ENCODE measurements at places on chromosomes 1 and 21.

DNA sequence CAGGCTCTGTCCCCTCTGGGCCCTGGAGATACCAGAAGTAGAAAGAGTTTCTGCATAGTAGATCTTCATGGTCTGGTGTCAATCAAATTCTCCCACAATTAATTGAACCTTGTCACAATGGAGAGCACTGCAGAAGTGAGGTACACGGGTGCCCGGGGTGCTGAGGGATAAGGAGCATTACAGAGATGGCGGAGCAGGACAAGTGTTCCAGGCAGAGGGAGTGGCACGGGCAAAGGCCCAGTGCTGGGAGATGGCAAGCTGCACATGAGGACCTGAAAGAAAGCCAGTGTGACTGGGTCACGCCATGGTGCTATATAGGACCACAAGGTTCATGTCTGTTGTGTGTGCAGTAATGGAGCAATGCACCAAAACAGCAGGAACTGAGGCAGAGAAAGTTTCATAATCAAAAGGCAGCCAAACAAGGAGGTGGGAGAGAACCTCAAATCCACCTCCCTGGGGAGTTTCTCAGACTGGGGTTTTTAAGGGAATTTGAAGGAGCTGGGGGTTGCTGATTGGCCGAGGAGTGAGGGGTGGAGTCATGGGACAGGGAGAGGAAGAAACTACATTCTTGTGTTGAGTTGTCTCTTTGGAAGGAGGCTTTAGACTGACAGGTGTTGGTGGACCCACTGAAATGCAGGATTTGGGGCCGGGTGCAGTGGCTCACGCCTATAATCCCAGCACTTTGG lies 27.7 kb downstream of the ACOT11 start:
- no peak for DNase-seq

DNA sequence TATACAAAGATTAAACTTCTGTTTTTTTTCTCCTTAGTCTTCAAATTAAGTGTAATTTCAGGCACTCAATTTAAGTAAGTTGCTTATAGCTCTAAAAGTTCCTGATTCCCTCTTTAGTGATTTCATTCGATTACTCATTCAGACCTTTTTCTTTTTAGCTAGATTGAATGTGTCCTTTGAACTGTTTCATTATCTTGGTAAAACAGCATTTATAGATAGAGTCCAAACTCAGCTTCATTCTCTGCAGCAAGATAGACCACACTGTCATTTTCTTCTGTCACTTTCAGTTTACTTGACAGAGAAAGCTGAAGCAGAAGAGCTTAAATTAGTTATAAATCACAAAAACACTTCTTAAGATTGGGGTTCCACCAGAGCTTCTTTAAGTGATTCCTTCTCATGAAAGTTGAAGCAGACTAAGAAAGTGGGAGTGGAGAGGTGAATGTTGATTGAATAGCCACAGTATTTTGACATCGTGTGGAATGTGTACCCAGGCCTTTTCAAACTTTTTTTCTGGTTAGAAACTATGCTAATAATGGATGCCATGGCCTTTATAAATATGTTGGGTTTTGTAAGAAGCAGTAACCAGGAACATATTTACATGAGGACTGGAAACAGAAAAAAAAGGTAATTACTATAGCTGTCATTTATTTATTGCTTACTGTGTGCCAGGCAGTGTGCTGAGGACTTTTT lies 52.2 kb downstream of the ZBTB40 start:
- no peak for DNase-seq

DNA sequence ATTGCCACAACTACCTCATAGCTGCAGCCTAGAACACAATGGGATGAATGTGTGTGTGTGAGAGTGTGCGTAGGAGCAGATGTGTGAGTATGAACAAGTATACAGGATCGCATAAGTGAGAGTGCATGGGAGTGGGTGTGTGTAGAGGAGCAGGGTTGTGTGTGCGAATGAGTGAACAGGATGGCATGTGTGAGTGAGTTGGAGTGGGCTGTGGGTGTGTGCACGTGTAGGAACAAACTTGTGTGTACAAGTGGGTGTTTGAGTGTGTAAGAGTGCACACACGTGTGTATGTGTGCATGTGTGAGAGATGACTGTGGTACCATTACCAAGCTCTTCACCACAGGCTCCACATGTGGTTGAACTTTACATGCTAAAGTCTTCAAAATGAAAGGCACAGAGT lies 175.4 kb upstream of the EDN2 start:
- no peak for DNase-seq

- DNase-seq = no peak
Observed at GRCh38 chr1:150053926-150054325, 13.7 kb upstream of the VPS45 start.

- no peak for DNase-seq
Observed at GRCh38 chr1:40697436-40697835, 5.9 kb downstream of the NFYC start.

- no peak for DNase-seq
Observed at GRCh38 chr21:33931799-33932390, 16.3 kb upstream of the ATP5PO start.

- DNase-seq = no peak
Observed at GRCh38 chr1:103259982-103260381, 151.7 kb upstream of the COL11A1 start.

DNA sequence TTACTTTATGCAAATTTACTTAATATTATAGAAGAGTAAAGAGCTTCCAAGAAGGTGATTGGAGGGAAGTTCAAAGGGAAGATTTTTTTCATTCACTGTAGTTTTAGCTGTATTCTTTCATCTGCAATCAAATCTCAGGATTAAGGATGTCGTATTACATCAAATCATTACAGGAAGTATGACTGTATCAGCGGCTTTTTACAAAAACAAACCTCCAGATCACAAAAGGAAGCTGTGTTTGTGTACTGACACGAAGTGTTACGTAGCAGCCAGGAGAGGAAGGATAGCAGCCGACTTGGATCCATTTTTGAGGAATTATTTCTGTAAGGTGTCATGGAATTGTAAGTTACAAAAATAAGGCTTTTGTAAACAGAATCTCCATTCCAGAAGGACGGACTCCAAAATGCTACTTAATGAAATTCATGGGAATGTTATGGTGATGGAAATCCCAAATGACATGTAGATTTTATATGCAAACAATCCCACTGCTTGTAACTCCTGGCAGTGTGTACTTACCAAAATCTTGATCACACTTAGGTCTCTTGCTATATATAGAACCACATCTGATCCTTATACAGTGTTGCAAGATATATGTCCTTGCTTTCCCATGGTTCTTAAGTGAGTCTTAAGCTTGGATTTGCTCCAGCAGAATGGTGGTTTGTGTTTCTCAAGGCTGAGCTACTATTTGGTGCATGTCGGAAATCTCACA lies 49.8 kb downstream of the KCNJ15 start:
- no peak for DNase-seq

DNA sequence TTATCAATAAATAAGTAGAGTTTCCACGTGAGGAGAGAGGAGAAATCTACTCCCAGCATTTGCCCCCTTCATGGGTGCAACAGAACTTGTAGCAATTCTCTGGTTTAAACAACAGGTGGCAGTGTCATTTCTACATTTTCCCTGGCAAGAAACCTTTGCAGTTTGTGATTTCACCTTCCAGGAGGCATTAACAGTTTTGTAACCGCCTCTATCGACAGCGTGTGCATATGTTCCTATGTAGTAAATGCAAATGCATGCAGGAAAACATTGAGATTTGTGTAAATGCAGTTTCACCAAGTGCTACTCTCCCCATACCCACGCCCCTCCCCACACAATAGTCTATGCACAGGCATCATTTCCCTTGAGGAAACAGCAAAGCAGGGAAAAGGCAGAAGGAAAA lies 494.7 kb downstream of the SMYD3 start:
- DNase-seq = peak; percentile 34

DNA sequence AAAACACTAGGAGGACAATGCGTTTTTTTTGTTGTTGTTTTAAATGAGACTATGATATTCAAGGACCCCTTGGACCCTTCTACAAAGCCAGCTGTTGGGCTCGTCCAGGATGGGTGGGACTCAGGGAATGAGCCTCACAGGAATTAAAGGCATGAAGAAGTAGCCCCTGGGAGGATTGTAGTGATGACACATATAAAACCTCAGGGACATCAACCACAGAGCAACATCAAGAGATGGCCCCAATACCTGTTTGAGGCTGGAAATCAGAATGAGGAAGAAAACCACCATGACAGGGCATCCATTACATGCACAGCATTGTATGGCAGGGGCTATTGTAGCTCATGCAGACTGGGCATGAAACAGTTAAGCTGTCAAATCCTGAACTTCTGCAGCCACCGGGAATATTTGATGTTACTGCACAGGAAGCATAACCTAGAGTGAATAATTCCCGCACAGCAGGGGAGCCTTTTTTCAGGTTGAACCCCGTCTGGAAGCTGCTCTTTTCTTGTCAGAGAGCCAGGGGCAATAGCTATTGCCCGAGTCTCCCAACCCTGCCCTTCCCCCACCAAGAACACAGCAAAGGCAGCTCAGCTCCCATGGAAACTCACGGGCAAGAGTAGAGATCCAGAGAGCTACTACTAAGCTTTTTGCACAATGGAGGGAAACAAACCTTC lies 140.2 kb upstream of the FGGY start:
- peak; percentile 68 for DNase-seq

- DNase-seq = peak; percentile 21
Observed at GRCh38 chr1:236058141-236058934, 6.6 kb downstream of the NID1 start.

DNA sequence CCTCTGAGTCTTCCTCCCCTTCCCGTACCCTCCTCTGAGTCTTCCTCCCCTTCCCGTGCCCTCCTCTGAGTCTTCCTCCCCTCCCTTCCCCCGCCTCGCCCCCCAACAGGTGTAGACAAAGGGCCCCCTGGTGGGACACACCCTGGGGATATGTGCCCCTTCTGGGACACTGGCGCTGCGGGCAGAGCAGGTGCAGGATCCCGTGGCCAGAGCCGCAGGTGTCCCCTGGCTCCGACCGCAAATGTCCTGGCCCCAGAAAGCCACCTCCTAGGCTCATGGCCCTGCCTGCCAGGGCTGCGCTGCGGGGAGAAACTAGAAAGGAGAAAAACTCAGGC lies 51.5 kb upstream of the ARHGEF16 start:
- DNase-seq = peak; percentile 65

DNA sequence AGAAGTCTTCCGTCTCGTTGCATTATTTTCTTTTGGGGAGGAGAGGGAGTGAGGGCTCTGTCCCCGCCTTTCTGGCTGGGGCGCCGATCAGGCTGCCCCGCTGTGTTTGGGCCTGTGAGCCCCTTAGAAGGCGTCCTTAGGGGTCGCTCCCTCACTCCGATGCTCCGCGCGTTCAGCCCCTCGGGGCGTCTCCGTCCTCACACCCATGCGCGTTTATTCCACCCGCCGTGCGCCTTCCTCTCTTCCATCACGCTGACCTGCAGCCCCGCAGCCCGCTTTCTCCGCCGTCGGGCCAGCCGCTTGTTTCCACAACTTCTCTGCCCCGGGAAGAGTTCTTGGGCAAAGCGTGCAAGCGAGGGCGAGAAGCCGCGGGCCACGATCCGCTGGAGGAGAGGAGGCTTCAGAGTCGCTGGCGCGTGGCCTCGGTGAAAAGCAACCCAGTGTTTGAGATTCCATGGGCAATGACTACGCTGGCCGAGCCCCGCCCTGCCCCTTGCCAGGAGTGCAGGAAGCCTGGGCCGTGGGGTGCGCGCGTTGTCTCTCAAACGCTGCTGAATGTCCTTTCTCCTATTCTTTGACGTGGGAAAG lies 27.7 kb downstream of the TRIM11 start:
- DNase-seq = peak; percentile 53

DNA sequence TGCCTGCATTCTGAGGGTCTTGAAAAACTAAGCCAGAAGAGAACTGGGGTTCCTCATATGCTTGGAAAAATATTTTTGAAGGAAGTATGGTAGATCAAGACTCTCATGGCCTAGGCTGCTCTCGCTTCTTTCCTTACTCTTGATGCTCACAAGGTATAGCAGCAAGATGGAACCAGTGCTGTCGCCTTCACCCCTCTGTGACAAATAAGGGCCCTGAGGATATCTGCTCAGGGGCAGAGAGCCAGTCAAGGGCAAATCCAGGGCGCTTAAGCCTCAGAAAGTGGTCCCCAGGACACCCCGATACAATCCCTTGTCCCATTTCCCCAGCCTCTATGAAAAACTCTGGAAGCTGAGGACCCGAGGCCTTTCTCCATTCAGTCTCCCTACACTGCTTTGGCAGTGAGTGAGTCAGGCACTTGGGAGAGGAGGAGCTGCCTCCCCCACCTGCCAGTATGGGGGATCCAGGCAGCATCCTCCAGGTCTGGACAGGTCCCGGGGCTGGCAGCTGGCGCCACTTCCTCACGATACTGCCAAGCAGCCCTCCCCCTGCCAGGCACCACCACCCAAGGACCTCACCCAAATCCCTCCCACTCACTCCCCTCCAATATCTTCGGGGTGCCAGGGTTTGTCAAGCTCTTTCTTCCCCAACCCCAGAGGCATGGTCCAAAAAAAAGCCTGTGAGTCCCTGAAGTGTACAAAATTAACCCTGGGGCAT lies 1.3 kb downstream of the IGSF9 start:
- DNase-seq = peak; percentile 16

- DNase-seq = peak; percentile 36
Observed at GRCh38 chr1:24503059-24503751, 569 bp downstream of the RCAN3 start.

GRCh38 chr21:29365661-29366265 lies 67.0 kb downstream of the BACH1 start:
- DNase-seq = no peak

DNA sequence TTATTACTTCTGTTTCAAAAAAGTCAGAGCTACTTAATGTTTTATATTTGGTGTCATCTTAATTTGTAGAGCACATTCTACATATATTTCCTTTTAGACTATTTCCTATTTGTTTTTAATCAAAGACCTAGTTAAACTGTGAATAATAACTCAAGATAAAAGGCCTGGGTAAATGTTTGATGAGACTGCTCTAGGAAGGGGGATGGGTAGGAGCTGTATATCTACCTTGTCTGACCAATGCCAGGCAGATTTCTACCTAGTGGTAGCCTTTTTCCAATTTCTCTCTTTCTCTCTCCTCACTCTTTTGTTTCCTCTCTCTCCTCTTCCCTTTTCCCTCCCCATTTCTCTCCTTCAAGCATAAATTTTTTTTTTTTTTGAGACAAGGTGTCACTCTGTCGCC lies 31.9 kb upstream of the IVNS1ABP start:
- no peak for DNase-seq

DNA sequence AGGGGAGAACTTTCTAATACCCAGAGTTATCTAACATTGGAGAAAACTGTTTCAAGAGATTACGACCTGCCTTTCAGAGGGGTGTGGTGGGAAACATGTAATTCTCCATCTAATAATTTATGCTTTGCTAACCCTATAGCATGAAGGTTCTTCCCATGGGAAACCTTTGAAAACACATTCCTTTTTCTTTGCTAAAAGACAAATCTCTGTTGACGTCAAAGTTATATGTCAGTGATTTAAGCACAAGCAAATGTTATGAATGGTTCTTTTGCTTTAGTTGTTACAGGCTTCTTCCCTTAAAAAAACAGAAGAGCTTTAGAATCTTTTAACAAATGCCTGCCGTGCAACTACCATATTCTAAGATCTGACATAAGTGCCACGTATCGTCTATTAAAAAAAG lies 19.2 kb downstream of the FMO2 start:
- DNase-seq = no peak

- no peak for DNase-seq
Observed at GRCh38 chr1:30460661-30461060, 262.7 kb downstream of the MATN1 start.

- no peak for DNase-seq
Observed at GRCh38 chr1:8545078-8545477, 227.2 kb downstream of the SLC45A1 start.

All from NCI-H345 (cell line).